SK-N-SH (cell line): ENCODE measurements at places on chromosomes 7 and 10.

GRCh38 chr7:84105586-84105985, 89.0 kb downstream of the SEMA3A start:
- DNase-seq: no peak

DNA sequence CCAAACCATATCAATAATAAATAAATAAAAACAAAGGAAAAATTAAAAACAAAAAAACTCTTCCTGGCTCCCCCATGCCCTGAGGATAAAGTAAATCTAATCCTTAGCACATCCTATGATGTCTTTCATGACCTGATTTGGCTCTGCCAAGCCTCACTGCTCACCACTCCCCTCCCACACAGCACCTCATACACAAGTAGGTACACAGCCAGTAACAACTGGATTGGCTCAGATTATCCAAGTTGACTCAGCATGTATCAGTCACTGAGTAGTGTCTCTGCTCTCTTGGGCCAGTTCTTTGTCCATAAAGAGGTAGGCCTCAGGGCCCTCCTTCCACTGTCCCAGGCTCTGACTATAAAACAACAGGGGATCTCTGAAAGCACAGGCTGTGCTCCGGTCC, 99.6 kb downstream of the STRA8 start:
- no peak for DNase-seq

- no peak for DNase-seq
These were observed 173.4 kb downstream of the IMMP2L start for GRCh38 chr7:111388912-111389311.

GRCh38 chr10:124520558-124521428, 59.2 kb downstream of the LHPP start:
- DNase-seq: no peak

DNA sequence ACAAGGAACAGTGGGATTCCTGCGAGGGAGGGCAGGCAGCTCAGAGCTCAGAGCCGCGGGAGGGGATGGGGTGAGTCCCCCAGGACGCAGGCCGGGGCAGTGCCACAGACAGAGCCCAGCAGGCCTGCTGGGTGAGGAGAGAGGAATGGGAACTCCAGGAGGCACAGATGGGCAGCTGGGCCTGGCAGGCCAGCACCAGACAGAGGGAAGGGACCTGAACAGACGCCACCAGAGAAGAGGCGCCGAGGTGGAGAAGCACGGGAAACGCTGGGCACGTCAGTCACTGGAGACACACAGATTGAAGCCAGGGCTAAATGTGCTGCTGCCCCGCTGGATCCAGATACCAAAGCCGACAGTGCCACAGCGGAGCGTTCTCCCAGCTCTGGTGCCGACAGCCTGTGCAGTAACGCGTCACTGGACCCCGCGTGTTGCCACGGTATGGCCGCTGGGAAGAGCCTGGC, 225.8 kb downstream of the MAD1L1 start:
- DNase-seq: no peak

GRCh38 chr7:70456719-70457118, 675.2 kb upstream of the GALNT17 start:
- no peak for DNase-seq

DNA sequence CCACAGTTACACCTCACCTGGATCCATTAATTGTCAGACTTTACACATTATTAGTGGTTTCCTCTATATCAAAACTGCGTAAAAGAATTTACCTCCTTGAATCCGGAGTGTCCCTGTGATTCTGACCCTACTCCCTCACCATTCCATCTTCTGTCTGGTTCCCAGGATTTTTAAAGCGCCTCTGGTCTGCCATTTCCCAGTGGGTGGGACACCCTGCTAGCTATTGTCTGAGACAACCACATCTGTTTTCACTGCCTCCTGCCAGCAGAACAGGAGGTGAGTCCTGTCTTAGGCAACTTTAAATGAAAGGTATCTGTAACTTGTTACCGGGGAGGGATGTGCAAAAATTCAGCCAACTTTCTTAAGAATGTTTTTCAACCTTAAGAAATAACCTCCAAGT, 2.3 kb downstream of the MACROH2A2 start:
- DNase-seq: no peak

DNA sequence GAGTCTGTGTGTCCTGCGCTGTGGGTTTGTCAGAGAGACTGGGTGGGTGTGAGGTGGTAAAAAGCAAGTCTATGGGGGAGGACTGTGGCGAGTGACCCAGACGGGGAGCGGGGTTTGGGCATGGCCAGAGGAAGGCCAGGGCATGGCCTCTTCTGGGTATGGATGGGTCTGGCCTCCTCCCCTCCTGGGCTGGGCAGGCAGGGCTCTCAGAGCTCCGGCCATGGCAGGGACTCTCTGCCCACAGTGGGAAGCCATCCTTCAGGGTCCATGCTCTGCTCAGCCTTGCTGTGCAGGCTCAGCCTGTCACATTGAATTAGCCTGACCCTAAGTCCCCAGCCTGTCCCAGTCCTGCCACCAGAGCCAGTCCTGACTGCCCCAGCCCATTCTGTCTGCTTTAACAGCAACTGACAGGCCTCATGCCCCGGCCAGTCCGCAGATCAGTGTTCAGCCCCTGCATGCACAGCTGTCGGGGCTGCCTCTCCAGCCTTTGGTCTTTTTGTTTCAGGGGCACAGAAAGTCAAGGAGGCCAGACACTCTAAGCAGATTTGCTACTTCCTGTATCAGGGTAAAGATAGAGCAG, 7.9 kb downstream of the ANTXRL start:
- no peak for DNase-seq

DNA sequence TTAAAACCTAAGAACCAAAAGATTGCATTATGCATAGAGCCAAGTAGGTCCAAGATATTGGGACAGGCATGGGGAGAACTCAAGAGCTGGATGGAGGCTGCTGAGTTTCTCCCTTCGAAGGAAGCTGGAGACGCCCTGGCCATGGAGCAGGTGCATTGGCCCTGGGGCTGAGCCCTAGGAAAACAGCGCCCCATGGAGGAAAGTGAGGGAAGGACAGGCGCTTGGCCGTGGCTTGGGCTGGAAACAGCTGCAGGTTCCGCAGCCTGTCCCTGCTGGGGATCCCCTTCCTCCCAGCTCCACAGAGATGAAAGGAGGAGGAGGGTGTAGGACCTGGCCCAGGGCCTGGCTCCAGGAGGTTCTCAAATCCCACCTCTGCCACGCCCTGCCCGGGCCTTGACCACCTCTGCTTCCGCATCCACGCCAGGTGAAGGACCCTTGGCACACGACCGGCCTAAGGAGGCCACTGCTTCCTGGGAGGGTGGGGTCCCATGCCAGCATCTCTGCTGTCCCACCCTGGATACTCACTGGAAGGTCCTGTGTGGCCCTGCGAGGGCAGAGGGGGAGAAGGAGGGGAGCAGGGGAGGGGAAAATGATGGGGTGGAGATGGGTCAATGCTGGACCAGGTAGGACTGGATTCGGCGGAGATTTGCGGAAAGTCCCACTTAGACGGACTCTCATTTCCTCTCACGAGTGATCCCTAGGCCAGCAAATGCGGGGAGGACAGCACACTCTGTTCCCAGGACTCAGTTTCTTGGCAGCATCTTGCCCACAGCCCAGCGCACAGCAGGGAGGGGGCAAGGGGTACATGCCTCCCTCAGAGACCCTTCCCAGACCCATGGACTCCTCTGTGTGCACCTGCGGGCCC, 258.6 kb upstream of the TCERG1L start:
- DNase-seq: peak; percentile 41

DNA sequence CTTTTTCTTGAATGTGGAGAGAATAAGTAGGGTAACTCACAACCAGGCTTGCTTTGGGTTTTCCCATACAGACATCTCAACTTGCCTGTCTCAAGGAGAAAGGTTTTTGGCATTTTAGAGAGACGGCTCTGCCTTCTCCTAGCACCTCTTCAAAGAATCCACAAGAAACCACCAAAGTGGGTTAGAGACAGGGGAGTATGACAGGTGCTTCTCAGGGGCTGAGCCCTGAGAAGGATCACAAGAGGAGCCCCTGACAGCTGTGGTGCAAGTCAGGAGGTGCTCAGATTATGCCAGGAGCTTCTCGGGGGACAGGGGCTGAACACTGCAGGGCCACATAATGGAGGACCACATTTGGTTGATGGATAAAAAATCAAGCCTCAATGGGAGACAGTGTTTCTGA, 170.8 kb upstream of the LYZL2 start:
- DNase-seq: no peak

- no peak for DNase-seq
These were observed 44.9 kb downstream of the DRGX start for GRCh38 chr10:49350846-49351532.

GRCh38 chr7:27141923-27142579, 1.4 kb downstream of the HOXA5 start:
- DNase-seq: peak; percentile 50

GRCh38 chr7:70756789-70757188, 375.2 kb upstream of the GALNT17 start:
- no peak for DNase-seq

DNA sequence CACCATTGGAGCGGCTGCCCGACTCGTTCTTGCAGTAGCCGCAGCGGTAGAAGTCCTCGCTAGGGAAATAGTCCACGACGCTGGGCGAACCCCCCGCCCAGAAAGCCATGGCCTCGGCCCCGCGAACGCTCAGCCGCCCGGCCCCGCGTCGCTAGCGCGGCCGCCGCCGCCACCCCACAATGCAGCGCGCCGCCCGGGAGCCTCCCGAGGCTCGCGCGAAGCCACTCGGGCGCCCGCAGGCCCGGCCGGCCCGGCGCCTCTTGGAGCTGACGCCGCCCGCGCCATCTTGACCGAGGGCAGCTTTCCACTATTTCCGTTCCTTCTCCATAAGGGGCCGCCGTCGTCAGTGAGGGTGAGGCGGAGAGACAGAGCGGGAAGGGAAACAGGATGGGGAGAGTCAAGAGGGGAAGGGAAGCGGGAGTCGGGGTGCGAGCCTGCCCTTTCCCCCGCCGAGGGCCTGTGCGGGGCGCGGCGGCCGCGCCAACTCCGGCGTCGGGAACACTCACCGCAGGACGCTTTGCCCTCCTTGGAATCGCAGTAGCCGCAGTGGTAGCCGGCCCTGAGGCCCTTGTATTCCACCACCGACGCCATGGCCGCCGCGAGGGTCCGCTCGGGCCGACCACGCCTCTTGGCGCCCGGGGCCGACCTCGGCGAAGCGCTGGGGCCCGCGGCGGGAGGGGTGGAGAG, at the start of gene ATE1:
ATE1 (minus strand) TSS at position 191 of the 687 bp plus-strand sequence; CDS start at position 109, 82 bp downstream.
- DNase-seq: peak; percentile 94

GRCh38 chr7:157662981-157663716, 326.3 kb downstream of the DNAJB6 start:
- DNase-seq: peak; percentile 74

GRCh38 chr10:126581648-126582046, 88.8 kb downstream of the C10orf90 start:
- DNase-seq: no peak

GRCh38 chr7:19754521-19755116, 18.8 kb downstream of the TMEM196 start:
- peak; percentile 12 for DNase-seq

GRCh38 chr7:2015251-2015871, 217.4 kb downstream of the MAD1L1 start:
- DNase-seq: peak; percentile 52

DNA sequence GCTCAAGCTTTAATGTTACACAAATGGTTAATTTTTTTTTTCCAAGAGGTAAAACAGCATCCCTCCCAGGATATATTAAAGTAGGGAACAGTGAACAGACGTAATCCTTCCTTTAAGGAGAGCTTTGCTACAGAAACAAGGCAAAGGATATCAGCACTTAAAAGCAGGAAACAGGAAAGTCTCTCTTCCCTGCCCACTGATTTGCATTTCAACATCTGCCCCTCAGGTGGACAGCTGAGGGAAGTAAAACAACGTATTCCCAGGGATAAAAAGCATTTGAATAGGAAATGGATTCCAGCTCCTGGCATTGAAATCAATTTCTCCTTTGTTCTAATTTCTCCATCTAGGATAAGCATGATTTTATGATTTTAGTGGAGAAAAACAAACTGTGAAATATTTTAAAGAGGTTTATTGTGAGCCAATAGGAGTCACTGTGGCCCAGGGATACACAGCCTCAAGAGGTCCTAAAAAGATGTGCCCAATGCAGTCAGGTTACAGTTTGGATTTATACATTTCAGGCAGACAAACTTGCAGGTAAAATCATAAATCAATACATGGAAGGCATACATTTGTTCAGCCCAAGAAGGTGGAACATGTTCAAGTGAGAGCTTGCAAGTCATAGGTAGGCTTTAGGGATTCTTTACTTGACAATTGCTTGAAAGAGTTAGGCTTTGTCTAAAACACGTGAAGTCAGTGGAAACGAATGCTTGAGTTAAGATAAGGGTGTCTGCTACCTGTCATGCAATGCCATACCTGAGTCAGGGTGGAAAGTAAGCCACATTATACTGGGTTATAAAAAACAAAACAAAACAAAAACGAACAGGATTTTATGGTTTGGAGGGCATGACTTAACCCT, 286.2 kb upstream of the VWC2 start:
- no peak for DNase-seq

DNA sequence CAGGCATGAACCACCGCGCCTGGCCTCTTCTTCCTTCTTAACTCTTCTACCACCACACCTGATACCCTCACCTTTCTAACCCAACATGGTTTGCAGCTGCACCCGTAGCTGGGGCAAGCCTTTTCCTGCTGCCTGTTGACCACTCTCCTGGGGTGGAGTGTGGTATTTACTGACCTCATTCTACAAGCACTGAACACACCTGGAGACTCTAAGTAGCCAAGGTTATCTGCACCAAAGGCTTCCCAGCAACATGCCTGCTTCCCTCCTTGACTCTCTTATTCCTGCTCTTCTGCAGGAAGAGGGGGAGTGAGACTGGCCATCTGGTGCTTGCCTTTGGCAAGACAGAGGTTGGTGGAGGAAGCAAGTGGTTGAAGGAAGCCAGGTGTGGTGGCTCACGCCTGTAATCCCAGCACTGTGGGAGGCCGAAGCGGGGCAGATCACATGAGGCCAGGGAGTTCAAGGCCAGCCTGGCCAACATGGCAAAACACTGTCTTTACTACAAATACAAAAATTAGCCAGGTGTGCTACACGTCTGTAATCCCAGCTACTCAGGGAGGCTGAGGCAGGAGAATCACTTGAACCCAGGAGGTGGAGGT, 10.1 kb downstream of the ACTR1A start:
- no peak for DNase-seq

- peak; percentile 14 for DNase-seq
These were observed 88.1 kb upstream of the RET start for GRCh38 chr10:42988517-42989395.

DNA sequence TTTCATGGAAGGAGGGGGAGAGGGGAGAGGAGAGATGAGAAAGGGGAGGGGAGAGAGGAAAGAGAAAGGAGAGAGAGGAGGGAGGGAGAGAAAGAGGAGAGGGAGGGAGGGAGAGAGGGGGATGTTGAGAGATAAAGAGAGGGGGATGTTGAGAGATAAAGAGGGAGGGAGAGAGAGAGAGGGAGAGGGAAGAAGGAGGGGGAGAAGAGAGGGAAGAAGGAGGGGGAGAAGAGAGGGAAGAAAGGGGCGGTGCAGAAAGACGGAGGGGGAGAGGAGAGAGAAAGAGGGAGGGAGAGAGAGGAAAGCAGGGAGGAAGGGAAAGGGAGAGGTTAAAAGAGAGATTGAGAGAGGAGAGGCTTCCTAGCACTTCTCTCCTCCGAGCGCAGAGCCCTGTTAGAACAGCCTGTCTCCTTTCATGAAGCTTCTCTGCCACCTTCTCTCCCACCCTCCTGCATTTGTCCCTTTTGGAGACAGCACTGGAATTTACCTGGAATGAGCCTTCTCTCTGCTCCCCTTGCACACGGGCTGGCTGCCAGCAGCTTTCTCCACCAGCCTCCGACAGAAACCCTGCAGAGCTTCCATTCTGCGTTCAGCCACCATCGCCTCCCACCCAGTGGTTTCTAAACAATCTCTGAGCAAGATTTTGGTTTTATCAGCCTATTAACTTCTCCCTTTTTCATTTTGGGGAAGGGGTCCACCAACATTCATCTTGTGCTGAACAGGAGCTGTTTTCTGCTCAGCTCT, 74.0 kb upstream of the CARD11 start:
- DNase-seq: no peak

- no peak for DNase-seq
These were observed 16.1 kb upstream of the ZC3HAV1 start for GRCh38 chr7:139125657-139126056.

GRCh38 chr10:113412161-113412560, 140.7 kb upstream of the HABP2 start:
- DNase-seq: no peak
